ENCODE measurements at places on chromosomes 4 and X.

- no peak overlapping the region for H3K27ac ChIP-seq
- no peaks in the 10 kb centered on the region for H3K4me1 ChIP-seq
- no peaks in the 10 kb centered on the region for H3K36me3 ChIP-seq
- H3K27me3 ChIP-seq: no peaks in the 10 kb centered on the region
- DNase-seq: no peak
- no peak overlapping the region for H3K4me3 ChIP-seq
These were observed 81.7 kb downstream of the ALPK1 start for GRCh38 chr4:112378858-112379257.

DNA sequence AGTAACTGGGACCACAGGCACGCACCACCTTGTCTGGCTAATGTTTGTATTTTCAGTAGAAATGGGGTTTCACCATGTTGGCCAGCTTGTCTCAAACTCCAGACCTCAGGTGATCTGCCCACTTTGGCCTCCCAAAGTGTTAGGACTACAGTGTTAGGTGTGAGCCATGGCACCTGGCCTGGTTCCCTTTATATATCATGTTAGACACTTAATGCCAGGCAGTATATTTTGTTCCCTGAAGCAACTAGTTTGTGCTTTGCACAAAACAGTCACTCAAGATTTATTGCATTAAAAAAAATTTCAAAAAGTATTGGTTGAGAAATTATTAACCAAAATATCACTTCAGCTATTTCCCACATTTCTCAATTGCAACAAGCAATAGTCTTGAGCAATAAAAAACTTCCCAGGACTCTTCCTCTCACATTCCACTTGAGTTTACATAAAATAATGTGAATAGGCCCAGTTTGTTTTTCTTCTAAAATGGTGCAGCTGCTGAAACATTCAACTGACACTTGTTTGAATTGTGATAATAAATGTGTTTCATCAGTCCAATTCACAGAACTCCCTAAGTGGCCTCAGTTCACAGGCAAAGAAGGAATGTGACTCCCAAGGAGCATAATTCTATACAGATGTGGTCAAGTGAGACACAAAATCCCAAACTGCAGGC lies 22.7 kb downstream of the CXCL1 start:
- H3K4me3 ChIP-seq: no peak overlapping the region
- no peaks in the 10 kb centered on the region for H3K4me1 ChIP-seq
- no peaks in the 10 kb centered on the region for H3K27me3 ChIP-seq

GRCh38 chr4:185872747-185873380 lies 60.9 kb upstream of the SORBS2 start:
- H3K27ac ChIP-seq: no peak overlapping the region
- no peak overlapping the region for H3K4me3 ChIP-seq
- H3K36me3 ChIP-seq: no peaks in the 10 kb centered on the region
- DNase-seq: no peak
- no peaks in the 10 kb centered on the region for H3K4me1 ChIP-seq

DNA sequence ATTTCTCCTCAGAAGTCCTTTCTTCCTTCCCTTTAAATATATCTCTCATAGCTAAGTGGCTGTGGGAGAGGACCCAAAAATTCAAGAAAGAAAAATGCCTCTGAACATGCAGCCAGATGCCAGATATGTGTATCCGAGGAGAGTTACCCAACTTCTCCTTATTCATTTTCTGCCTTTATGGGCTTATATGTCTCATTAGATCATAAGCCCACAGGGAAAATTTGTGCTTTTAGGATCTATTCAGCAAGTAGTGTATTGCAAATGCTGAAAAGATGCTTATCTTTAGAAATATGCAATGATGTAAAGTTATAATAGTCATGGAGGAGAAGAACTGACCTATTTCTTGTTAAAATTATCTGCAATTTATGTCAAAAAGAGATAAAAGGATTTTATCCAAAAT lies 371.8 kb upstream of the NOCT start:
- H3K27me3 ChIP-seq: no peaks in the 10 kb centered on the region
- no peaks in the 10 kb centered on the region for H3K36me3 ChIP-seq
- no peak for DNase-seq

GRCh38 chrX:119738742-119739141 lies 19.6 kb upstream of the SOWAHD start:
- no peaks in the 10 kb centered on the region for H3K27me3 ChIP-seq
- H3K36me3 ChIP-seq: no peaks in the 10 kb centered on the region
- no peak overlapping the region for H3K4me3 ChIP-seq
- DNase-seq: no peak

All from uterus (tissue), 4 donors.